ENCODE measurements at places on chromosomes 2 and 18.

DNA sequence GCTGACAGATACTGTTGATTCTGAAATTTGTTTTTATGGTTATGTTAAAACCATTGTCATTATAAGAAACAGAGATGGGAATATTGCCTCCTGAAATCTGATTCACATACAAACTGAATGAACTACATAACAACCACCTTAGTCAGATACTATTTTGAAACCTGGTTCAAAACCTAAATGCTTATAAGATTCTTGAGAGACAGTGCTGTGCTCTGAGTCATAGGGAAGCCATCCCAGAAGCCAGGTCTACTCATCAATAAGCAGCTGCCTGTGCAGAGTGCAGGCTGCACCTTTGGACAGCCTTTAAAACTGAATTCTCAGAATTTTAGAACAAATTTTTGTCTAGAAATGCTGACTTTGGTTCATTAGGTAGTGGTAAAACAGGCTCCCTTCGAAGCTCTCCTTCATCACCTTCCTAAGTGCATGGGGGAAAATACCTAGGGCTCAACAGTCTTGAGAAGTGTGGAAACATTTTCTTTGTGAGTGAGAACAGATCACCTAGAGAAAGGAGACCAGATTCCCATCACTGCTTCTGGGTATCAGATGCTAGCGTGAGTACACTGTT is at the start of gene SERPINB7:
Gene SERPINB7 (plus strand): TSS at position 253 of the 565 bp plus-strand sequence. CDS start 6,955 bp downstream, outside the sequence.
- no peak for DNase-seq

DNA sequence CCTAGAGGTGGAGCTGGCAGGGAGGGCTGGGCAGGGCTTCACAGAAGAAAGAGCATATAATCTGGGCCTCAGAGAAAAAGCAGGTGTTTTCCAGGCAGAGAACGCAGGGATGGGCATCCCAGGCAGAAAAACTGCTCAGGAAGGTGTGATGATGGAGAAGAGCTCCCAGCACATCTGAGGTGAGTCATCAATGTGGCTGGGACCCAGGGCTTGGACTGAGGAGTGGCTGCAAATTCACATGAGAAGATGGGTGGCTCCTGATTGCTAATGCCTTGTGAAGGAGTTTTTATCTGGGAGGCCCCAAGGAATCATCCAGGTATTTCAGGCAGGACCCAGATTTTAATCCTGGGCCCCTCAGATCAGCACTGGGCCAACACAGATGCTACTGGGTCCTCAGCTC is 10.2 kb downstream of the IL1F10 start:
- no peak for DNase-seq

GRCh38 chr18:57122936-57123510 is 23.9 kb upstream of the BOD1L2 start:
- DNase-seq, result no peak

DNA sequence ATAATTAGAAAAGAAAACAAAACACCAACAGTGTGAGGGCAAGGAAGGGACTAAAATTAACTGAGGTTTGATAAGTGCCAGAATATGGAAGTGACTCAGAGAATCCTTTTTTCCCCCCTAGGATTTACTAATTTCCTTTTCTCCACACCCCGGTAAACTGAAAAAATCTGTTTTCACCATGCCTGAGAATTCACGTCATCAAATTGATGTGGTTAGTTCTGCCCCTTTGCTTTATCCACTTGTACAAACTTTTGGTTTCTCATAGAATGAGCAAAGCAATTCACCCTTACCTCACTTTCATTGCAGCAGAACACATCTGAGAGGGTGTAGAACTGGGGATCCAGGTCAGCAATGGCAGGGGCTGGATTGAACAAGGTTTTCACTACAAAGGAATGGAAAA is 57.8 kb downstream of the RBKS start:
- DNase-seq, result no peak

GRCh38 chr2:137369106-137369505 is 595.2 kb upstream of the HNMT start:
- no peak for DNase-seq

- peak; percentile 16 for DNase-seq
Observed at GRCh38 chr2:162073888-162074631, at the start of gene DPP4. TSS of gene DPP4 (minus strand) at chr2:162074215. CDS start at chr2:162073981, 234 bp downstream.

DNA sequence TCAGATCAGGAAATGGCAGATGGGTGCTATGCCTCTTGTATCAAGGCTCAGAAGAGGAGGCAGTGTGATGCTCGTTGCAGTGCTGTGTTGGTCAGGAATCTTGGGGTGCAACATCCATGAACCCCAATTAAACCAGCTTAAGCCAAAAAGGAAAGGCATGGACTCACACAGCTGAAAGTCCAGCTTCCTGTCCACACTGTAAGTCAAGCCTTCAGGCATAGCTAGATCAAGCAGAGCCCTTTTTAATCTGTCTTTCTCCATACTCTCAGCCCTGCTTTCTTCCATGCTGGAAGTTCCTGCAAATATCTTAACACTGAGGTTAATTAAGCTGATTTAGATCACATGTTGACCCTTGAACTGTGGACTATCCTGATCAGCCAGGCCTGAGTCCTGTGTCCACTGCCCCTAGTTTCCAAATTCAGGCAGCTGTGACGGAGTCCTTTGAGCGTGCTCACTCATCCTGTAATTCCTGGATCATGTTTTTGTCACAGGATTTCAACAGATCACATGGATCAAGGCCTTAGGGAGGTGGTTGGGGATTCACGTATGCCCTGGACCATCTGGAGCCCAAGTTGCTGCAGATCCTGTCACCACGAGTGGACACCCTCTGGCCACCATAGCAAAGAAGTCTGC is 4.5 kb upstream of the C2orf74 start:
- no peak for DNase-seq

DNA sequence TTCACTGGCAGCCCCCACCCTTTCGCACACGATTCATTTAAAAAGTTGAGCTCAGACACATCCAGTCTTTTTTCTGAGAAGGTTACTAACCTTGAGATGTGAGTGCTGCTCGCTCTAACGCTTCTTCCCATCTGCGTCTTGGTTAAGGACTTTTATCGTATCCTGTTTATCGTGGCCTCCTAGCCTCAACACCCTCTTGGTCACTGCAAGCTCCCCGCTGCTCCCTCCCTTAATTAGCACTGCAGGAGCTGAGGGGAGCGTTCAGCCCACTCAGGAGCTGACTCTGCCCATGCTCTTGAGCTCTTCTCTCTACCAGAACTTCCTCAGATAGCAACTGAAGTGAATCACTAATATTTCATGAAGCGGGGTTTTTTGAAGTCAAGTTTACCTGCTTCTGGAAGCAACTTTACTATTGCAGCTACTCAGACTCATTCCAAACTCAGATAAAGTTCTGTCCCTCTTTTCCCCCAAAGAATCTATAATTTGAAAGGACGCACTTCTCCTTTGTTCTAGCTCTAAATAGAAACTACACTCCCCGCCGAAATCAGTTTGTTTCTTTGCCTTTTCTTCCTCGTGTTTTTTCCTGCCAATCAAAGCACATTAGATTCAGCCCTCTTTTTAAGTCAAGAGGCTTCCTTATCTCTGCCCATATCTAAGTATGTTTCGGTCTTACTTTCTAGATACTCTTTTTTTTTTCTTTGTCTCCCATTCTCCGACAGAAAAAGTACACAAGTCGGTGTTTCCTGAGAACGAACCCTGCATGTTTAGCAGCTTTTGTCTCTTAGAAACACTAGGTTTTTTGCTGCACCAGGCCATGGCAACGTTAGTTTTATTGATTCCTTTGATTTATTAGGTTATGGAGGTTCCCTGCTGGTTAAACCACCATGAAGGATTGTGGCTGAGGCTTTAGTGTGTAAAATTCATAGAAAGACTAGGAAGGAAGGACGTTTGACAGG is 9.3 kb upstream of the CD226 start:
- no peak for DNase-seq

GRCh38 chr2:119478188-119478977 is 45.9 kb downstream of the SCTR start:
- no peak for DNase-seq

GRCh38 chr18:8608795-8609658 is at the start of gene RAB12:
TSS of gene RAB12 (plus strand) at chr18:8609437. CDS start at chr18:8609440, 3 bp downstream.
- DNase-seq, result peak; percentile 70
